ENCODE measurements at places on chromosomes 6 and 20.
A peak's percentile ranks its signal among the peaks of the same experiment; 100 is the strongest.

- DNase-seq = no peak
Observed at GRCh38 chr6:44002593-44003344, 124.5 kb downstream of the MRPL14 start.

- no peak for DNase-seq
Observed at GRCh38 chr6:163507965-163508364, 93.4 kb downstream of the QKI start.

GRCh38 chr6:11260249-11261038 is 28.0 kb upstream of the NEDD9 start:
- DNase-seq = no peak

DNA sequence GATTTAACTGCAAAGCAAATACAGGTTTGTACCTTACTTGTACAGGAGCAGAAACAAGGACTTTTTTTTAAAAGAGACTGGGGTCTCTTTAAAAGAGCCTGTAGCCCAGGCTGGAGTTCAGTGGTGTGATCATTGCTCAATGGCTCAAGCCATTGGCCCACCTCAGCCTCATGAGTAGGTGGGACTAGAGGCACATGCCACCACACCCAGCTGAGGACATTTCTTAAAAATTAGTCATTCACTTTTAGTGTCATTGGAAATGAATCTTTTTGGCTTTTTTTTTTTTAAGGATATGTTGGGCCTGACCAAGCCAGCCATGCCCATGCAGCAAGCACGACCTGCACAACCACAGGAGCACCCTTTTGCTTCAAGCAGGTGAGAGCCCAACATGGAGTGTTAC is 16.9 kb downstream of the SEC23B start:
- DNase-seq = peak; percentile 12

- DNase-seq = no peak
Observed at GRCh38 chr20:58945965-58946631, 35.0 kb upstream of the NELFCD start.

- no peak for DNase-seq
Observed at GRCh38 chr6:162649271-162649670, 78.3 kb downstream of the PRKN start.

Data from H54 (cell line).